ENCODE measurements at places on chromosomes 16 and 17. TPM values are rescaled to one million over a fixed set of nuclear protein-coding genes. Genes with fewer than 3 reads are reported as not detected.

Gene ENKD1
- total RNA-seq, result 6.4 TPM

Gene CEMP1
- total RNA-seq, result not detected

Gene RGS11
- 20.3 TPM for total RNA-seq

Gene TBC1D16
- total RNA-seq, result 72.7 TPM

Gene VMO1
- 0.82 TPM for total RNA-seq

Gene PRR11
- total RNA-seq, result 7.6 TPM

- no peak for DNase-seq
These were observed 16.8 kb upstream of the RBFOX1 start for GRCh38 chr16:7315813-7316212.

DNA sequence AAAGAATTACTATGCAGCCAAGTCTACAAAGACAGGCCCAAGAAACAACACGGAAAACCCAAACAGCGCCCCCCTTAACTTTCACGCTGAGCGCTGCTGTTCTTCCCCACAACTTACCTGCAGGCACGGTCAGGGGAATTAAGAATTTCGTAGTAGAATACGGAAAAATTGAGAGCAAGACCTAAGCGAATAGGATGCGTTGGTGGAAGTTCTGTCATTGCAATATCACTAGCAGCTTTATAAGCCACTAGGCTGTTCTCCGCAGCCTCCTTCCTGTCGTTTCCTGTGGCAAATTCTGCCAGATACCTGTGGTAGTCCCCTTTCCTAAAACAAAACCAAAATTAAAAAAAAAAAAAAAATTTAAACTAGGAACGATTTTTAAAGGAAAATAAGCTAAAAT, 39.0 kb downstream of the YWHAE start:
- no peak for DNase-seq

DNA sequence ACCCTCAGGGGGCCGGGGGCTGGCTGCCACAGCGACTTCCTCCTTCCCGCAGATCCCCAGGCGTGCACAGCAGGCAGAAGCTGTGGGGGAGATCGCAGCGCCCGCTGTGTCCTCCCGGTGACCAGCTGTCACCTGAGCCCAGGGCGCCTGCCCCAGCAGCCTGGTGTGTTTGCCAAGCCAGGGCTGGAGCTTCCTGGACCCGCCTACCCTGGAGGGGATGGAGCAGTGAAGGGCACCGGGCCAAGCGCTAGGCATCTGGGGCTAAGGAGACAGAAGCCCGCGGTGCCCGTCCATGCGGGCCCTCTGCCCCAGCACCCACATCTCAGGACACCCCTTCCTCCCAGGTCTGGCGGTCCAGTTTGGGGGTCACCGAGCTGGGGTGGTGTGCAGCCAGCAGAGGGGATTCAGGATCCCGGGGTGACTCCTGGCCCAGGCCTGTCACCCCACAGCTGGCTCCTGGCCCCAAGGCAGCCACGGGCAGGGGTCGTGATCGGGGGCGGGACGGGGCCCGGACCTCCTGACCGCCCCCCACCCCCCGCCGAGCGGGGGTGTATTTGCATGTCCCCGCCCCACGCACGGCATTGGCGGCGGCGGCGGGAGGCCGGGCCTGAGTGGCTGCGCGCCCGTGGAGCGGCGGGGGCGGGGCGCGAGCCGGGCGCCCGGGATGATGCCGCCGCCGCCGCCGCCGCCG, at the start of gene RAB26:
RAB26 (plus strand) TSS at position 645 of the 691 bp plus-strand sequence. CDS start 159 bp downstream, outside the sequence.
- DNase-seq, result peak; percentile 94

DNA sequence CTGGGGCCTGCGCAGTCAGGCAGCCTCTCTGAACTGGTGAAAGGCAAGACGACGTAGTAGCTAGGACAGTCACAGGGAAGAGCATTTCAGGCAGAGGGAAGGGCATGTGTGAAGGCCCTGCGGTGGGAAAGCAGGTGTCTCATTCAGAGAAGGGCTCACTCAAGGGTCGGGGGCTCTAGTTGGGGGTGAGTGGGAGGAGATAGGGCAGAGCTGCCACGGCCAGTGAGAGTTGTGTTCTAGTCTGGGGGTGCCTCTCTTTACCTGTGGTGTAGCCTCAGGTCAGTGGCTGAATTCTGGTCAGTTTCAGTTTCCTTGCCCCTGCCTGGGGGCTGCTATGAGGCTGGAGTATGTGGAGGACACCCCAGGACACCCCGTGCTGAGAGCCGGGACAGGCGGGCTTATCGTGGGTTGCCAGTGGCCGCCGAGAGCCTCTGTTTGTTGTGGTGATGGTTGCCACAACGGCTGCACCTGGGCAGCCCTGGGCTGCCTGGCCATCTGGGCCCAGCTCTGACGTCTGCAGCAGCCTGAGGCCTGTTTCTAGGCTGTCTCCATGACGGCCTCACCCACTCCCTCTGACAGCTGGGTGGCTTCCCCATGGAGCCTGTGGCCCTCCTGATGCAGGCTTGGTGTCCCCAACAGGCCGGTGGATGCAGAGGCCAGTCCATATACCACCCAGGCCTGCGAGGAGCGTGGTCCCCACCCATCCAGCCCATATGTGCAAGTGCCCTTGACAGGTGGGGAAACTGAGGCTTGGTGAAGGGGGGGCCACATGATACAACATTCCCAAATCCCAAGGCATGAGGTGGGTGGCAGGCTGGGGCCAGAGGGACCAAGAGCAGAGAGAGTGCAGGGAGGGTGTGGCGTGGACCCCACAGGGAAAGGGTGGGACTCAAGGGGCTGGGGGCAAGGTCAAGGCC, 10.8 kb downstream of the MAP2K3 start:
- DNase-seq, result no peak

DNA sequence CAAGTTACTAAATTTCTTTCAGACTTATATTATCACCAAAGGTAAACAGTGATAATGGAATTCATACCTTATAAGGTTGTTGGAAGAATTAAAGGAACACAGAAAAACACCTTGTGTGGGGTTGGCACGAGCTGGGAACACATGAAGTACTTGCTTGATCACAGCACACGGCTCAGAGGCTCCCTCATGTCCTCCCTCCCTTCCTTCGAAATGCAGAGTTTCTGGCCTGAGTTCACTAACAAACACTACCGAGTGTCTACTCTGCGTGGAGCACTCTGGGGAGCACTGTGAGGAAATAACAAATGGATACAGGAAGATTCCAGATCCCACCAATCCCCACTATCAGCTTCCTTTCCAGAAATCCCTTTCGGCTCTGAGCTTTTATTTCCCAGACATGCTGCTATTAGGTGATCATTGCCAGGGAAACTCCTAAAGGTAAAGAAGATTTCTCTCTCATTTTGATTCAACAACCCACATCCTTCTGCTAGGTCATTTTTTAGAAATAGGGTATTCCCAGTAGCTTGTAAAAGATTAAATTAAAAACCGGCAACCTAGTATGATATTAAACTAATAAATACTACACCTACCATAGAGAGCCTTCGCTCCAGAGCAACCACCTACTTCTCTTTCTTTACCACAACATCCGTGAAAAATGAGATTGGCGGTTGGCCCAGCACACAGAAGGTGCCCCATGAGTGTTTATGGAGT, 6.1 kb upstream of the HNF1B start:
- DNase-seq, result no peak

DNA sequence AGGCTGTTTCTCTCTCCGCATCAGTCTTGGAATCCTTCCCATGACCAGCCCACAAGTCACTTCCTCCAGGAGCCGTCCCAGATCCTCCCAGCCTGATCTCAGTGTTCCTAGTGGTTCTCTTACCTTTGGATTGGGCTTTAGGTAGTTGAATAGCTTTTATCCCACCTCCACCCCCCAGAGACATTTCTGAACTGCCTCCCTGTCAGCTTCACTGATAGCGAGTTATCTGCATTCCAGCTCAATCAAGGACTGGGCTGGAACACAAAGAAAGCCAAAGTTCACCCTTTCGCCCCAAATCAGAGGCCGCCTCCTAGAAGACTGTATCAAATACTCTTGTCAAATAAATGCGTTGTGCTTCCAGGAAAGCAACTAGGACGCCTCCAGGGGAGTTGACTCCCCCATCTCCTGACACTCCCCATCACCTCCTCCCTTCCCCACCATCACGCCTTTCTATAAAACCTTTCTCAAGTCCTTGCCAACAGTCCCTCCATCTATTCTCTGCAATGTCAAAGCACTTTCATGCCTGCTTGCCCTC, 72.7 kb downstream of the TMEM132E start:
- peak; percentile 14 for DNase-seq

GRCh38 chr16:3192476-3193019, 4.5 kb downstream of the OR1F1 start:
- DNase-seq, result no peak

DNA sequence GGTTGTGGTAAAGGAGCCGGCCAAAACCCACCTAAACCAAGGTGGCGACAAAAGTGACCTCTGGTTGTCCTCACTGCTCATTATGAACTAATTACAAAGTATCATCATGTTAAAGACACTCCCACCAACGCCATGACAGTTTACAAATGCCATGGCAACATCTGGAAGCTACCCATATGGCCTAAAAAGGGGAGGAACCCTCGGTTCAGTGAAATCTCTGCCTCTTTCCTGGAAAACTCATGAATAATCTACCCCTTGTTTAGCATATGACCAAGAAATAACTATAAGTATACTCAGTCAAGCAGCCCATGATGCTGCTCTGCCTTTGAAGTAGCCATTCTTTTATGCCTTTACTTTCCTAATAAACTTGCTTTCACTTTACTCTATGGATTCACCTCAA, 72.2 kb downstream of the CYLD start:
- no peak for DNase-seq

- DNase-seq, result peak; percentile 54
These were observed 15.0 kb upstream of the NAGLU start for GRCh38 chr17:42521036-42521435.

GRCh38 chr16:66996324-66996982, 8.1 kb downstream of the CES4A start:
- no peak for DNase-seq

DNA sequence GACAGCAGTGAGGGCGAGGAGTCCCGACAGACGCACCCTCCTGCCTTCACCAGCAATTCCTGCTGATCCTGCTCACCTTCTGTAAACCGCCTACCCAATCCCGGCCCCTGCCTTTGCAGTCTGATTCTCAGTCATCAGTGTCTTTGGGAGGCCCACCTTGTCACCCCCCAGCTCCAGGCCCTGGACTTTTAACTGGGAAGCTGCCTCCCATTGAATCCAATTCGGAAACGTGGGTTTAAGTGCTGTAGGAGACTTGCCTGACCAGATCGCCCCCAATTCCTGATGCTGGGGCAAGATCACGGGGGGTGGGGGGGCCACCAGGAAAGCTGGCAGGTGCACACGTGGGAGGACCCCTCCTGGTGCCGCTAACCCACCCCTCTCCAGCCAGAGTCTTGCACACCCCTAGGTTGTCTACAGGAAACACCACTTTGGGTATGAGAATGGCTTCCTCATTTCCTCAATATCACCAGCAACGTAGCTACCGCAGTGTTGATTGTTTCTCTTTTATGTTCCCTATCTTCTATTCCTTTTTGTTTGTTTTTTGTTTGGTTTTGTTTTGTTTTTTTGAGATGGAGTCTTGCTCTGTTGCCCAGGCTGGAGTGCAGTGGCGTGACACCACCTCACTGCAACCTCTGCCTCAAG, 46.6 kb upstream of the CMIP start:
- no peak for DNase-seq

GRCh38 chr17:7888184-7888920, at the start of gene CHD3:
TSS of gene CHD3 (plus strand) at chr17:7888789. CDS start at chr17:7889001, 212 bp downstream.
- DNase-seq, result no peak

DNA sequence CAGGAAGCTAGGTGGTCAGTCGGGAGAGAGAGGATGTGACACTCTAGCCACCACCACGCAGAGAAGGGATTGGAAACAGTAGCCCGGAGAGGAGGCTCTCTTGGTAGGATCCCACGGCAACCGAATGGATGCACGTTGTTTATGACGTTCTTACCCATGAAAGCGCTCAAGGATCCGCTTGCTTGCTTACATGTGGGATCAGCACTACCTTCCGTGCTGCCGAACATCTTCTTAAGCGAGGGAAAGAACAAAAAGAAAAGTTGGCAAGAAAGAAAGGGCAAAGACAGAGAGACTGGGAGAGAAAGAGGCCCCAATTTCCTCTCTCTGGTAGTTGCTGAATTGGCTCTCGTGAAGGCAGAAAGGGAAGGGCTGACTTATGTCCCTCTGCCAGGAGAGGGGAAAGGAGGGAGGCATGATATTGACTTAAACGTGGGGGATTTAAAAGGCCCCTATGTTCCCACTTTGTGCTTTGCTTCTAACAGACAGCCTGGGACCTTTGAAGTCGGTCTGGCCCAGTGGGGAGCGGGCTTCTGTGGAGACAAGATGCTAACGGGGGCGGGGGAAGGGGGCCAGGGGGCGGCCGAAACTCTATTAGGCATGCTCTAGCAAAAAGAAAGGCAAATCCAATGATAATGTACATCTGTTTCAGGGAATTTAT, 35.4 kb downstream of the SNX20 start:
- DNase-seq, result no peak

DNA sequence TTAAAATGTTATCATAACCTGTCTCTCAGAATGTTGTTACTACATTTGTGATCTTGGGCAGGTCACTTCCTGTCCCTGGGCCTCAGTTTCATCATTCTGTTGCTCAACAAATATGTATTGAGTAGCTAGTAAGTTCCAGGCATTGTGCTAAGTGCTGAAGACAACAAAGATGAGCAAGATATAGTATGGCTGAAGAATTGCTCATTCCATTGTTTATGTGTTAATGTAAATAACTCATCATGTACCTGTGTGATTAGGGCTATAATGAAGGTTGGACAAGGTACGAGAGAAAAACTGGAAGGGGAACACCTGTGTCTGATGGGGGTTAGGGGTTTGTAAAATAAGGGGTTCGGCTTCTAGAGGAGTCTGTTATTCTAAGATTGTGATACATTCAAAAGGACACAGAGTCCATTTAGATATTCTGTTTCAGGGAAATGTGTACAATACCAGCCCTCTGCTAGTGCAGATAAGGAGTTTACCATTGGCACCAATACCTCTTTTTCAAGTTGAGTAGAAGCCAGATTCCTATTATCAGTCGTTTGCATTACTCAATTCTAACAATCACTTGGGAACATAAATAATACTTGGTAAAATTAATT, 20.0 kb downstream of the TUBG1 start:
- no peak for DNase-seq

GRCh38 chr16:56257666-56258342, 66.5 kb downstream of the GNAO1 start:
- no peak for DNase-seq

DNA sequence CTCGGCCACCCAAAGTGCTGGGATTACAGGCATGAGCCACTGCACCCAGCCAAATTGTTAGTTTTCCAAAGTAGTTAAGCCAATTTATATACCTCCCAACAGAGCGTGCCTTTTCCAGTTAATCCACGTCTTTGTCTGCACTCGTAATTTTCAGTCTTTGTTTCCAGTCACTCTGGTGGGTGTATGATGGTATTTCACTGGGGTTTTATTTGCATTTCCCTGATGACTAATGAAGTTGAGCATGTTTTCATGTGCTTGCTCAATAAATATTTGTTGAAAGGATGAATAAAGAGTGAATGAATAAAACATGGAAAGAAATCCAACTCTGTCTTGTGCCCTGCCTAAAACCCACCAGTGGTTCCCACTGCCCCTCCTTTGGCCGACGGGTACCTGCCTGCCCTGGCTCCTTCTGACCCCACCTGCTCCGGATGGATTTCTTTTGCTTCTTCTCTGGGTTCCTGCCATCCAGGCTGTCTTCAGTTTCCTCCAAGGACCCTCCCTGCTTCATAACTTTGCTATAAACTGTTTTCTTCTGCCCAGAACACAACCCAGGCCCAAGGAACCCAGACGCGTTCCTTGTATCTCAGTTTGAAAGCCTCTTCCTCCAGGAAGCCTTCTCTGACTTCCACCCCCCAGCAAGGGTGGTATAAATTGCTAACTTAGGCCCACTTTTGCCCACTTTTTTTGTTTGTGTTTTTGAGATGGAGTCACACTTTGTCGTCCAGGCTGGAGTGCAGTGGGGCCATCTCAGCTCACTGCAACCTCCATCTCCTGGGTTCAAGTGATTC, 3.0 kb upstream of the ABCC1 start:
- peak; percentile 21 for DNase-seq
